ENCODE measurements at places on chromosomes 2 and 18. TPM values are rescaled to one million over a fixed set of nuclear protein-coding genes. Genes with fewer than 3 reads are reported as not detected.

- DNase-seq, result no peak
These were observed 30.1 kb downstream of the MROH2A start for GRCh38 chr2:233807966-233808935.

Gene TACR1
- total RNA-seq, result 0.17 TPM

Gene RAB10
- total RNA-seq, result 168 TPM

Gene ASPRV1
- 2.5 TPM for total RNA-seq
